Mammary epithelial cell (primary cell): ENCODE measurements at places on chromosomes 6 and 20. TPM values are rescaled to one million over a fixed set of nuclear protein-coding genes. Genes with fewer than 3 reads are reported as not detected.
A peak's percentile ranks its signal among the peaks of the same experiment; 100 is the strongest.

The ARMC2 gene
- total RNA-seq: 1.5 TPM

The SYCP2L gene
- 0.17 TPM for total RNA-seq

GRCh38 chr6:80331974-80332373, 225.5 kb downstream of the BCKDHB start:
- no peak for DNase-seq

GRCh38 chr6:144250276-144250675, 34.9 kb upstream of the UTRN start:
- no peak for DNase-seq

DNA sequence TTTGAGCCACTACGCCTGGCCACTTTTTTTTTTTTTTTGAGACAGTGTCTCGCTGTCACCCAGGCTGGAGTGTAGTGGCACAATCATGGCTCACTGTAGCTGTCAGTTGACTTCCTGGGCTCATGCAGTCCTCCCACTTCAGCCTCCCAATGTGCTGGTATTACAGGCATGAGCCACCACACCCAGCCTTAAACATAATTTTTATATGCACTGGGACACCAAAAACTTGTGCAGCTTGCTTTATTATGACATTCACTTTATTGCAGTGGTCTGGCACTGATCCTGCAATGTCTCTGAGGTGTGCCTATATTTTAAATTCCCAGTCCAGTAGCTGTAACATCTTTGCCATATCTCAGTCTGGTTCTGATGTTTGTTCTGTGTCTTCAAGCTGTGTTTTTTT, 34.7 kb downstream of the KAT14 start:
- DNase-seq: no peak

GRCh38 chr6:80174900-80175572, 68.6 kb downstream of the BCKDHB start:
- no peak for DNase-seq

- DNase-seq: no peak
Measured at GRCh38 chr6:1379017-1379787, 10.2 kb upstream of the FOXF2 start.

The ANKRD66 gene
- not detected for total RNA-seq

The NUDT3 gene
- 11.0 and 17.9 TPM in 2 replicates for total RNA-seq

The KCNK16 gene
- not detected for total RNA-seq

The GJA10 gene
- not detected for total RNA-seq

The THEMIS gene
- not detected for total RNA-seq

DNA sequence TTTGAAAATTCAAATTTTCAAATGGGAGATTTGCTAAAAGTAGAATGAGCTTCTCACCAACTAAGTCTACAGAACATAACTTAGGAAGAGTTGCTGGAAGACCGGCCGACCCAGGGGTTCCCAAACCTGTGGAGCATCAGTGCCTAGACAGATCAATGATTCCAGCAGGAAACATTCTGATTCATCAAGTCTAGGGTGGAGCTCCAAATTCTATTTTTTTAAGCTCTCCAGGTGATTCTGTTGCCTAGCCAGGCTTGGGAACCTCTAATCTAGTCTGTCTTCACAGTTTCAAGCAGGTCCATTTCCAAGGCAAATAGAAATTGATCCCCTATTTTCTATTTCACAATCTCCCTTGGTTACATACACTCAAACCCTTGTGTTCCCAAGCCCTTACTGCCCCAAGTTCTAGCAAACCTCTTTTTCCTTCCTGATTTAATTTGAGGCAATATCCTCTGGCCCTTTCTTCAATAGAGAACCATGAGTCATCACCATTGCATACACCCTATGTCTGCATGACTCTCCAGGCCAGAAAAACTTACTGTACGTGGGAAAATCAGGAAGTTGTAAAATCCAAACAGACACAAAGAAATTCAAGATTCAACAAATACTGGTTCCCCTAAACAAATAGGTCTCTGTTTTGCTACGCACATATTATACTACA, 8.9 kb downstream of the ATXN1 start:
- DNase-seq: peak; percentile 88

The SAMD10 gene
- 1.5 and 3.5 TPM in 2 replicates for total RNA-seq

- DNase-seq: no peak
Measured at GRCh38 chr6:84774985-84775284, 10.5 kb upstream of the TBX18 start.

- DNase-seq: no peak
Measured at GRCh38 chr6:134021396-134022122, 30.9 kb downstream of the SLC2A12 start.

- no peak for DNase-seq
Measured at GRCh38 chr20:62978561-62978943, 26.0 kb downstream of the SLC17A9 start.

- DNase-seq: no peak
Measured at GRCh38 chr6:17940151-17940792, 47.2 kb downstream of the KIF13A start.

DNA sequence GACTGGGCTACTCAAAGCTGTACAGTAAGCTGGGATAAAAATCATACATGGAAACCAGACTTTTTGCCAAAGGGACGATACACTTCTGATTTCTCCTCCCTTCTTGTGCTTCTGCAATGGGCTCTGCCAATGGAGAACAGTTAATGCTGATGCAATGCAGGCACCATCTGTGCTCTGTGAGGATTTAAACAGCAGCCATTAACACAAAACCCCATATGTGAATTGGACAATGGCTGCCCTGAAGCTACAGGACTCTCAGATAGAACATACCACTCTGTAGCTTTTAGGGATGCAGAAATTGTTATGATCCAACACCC, 71.9 kb downstream of the GJA10 start:
- DNase-seq: no peak
